ENCODE measurements at places on chromosomes 7 and 10. TPM values are rescaled to one million over a fixed set of nuclear protein-coding genes. Genes with fewer than 3 reads are reported as not detected.

The CLIP2 gene
- total RNA-seq = 3.5 TPM

The C7orf57 gene
- total RNA-seq = not detected

The SORCS1 gene
- total RNA-seq = not detected

The AFAP1L2 gene
- total RNA-seq = 0.74 TPM

The ADAMTS14 gene
- total RNA-seq = 0.10 TPM

GRCh38 chr10:113292086-113292485 lies 260.8 kb upstream of the HABP2 start:
- DNase-seq = no peak

- DNase-seq = no peak
Measured at GRCh38 chr10:107686095-107686494, 521.6 kb upstream of the SORCS1 start.

- no peak for DNase-seq
Measured at GRCh38 chr10:102413053-102413705, 5.4 kb downstream of the PSD start.

All from naive thymus-derived CD4-positive, alpha-beta T cell (primary cell).